Liver (tissue), 10 donors: ENCODE measurements at places on chromosomes 2 and 18.

DNA sequence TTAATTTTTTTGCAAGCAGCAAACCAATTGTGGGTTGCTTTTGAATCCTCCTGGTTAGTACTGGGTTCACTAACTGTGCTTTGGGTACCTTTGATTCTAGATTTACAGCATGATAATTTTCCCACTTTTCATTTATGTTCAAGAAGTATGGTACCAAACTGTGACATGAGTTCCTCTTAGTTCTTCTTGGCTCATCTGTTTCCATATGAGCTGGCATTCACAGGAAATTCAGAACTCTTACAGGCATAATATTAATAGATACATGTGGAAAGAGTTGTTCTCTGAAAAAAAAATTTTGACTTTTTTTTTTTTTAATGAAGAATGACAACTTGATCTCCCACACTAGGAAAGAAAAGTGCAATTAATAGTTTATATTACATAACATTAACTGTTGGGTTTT is 59.4 kb downstream of the FMNL2 start:
- DNase-seq, result no peak

GRCh38 chr18:7684966-7685365 is 117.8 kb downstream of the PTPRM start:
- DNase-seq, result no peak

GRCh38 chr2:153623020-153623419 is 144.5 kb upstream of the RPRM start:
- no peak for DNase-seq

DNA sequence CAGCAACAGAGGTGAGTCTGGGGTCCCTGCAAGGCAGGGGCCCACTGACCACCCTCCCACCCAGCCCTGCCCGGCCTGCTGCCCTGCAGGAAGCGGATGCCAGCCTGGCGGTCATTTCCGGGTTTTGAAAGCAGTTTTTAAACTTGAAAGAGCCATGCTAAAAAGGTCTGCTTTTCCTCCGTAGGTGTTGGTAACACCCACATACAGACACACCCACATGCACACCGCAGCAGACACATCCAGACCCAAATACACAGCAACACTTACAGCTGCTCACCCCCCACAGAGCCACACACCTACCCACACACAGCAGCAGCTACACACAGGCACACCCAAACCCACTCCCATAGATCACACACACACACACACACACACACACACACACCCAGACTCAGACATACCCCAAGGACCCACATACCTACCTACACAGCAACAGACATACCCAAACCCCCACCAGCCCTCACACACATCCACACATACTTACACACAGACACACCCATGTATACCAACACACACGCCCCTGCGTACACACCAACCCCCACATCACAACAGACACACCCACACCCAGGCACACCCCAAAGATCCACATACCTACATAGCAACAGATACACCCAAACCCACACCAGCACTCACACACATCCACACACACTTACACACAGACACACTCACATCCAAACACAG is 7.6 kb downstream of the ZFP36L2 start:
- DNase-seq, result peak; percentile 64

- DNase-seq, result no peak
Measured at GRCh38 chr2:100660851-100661584, 98.2 kb downstream of the PDCL3 start.

DNA sequence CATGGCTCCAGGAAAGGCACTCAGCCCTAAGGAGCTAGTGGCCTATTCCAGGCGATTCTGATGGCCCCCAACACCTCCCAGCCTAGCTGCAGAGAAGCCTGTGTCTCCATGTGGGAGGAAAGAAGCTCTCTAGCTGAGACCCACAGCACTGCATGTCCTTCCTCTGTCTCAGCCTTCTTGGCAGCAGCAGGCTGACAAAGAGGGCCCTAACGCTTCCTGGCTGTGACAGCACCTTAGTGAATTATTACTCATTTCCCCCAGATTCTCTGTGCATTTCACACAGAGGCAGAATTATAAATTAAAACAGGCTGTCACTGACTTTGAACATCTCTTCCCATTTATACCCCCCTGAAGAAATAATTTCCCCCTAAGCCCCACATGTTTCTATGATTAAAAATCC is 206.8 kb downstream of the CLIP4 start:
- no peak for DNase-seq

- DNase-seq, result no peak
Measured at GRCh38 chr2:100520224-100520623, 42.6 kb upstream of the PDCL3 start.

- no peak for DNase-seq
Measured at GRCh38 chr2:69933254-69933828, 18.4 kb downstream of the MXD1 start.

DNA sequence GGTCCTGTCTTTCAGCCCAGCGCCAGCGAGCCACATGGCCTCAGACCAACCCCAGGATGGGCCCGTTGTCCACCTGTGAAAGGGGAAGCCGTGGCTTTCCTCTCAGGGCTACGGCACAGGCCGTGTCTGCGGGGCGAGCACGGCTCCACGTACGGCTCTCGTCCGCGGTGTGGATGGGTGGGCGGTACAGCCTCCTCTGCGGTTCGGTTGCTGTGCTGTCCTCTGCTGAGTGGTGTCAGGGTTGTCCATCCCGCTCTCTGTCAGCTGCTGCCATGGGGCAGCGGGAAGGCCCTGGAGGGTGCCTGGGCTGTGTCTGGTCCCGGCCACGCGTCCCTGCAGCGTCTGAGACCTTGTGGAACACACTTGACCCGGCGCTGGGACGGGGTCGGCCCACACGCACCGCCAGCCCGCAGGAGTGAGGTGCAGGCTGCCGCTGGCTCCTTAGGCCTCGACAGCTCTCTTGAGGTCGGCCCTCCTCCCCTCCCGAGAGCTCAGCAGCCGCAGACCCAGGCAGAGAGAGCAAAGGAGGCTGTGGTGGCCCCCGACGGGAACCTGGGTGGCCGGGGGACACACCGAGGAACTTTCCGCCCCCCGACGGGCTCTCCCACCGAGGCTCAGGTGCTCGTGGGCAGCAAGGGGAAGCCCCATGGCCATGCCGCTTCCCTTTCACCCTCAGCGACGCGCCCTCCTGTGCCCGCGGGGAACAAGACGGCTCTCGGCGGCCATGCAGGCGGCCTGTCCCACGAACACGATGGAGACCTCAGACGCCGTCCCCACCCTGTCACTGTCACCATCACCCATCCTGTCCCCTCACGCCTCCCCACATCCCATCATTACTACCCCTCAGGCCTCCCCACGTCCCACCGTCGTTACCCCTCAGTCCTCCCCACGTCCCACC is 128.7 kb downstream of the NFATC1 start:
- DNase-seq, result no peak

DNA sequence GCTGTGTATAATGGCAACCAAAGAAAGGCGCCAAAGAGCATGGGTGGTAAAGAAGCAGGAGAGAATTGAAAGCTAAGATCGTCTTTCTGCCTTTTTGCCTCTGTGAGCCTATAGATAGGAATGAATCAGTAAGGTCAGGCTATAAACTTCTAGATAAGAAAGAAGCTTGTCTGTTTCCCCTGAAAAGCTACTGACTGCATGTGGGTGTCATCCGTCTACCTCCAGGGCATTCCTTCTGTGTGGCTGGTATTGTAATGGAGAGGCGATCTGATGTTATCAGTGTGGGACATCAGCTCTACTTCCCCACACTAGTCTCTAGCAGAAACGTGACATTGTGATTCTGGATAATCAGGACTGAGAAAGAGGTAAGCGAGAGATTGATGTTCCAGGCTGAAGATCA is 63.4 kb upstream of the PLA2R1 start:
- DNase-seq, result no peak

- DNase-seq, result no peak
Measured at GRCh38 chr2:223613017-223613950, 11.1 kb upstream of the SCG2 start.

DNA sequence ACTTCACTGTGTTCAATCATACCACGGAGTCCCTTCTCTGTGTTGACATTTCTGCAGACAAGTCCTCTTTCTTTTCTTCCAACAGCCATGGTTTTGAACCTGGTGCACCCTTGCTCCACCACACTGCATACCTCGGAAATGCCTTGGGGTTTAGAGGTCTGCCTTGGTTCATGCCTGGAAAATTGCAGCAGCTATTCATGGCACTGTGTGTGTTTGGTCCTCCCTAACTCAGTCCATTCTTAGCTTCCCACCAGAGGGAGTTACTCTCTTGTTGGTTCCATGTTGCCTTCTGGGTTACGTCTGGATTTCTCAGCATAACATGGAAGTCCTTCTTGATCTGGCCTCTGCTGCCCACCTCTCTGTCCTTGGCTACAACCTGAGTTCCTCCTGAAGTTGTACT is 206.0 kb downstream of the FHOD3 start:
- DNase-seq, result no peak

DNA sequence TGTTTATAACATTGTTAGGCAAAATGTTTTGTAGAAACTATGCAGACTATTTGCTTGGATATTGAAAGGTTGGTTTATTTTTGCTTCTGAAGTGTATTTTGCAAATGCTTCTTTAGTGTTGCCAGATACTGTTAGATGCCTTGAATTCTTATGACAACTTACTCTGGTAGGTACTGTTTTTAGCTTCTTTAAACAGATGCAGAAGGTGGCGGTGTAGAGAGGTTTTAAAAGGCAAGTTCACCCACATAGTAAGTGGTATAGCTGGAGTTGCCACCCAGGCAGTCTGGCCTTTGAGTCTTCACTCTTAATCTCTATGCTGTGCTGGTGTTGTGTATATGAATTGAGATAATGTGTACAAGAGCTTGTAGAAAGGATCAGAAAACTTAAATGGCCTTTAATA is 3.6 kb downstream of the PCYOX1 start:
- DNase-seq, result no peak

DNA sequence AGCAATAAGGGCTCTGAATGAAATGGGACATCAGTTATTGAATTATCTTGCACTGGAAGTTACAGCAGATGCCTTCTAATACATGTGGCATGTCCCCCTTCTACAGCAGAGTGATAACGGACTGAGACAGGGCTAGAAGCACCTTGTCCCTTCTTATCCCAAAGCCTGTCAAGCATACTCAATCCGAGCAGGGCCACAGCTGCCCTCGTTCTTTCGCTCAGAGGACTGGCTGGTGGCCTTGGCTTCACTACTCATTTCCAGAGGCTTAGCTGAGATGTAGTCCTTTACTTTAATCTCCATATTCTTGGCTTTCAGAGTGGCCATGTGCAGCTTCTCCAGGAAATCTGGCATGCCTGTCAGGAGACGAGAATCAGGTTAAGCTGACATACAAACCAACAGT is 22.1 kb downstream of the STARD7 start:
- no peak for DNase-seq

GRCh38 chr2:33477473-33478468 is 1.3 kb downstream of the RASGRP3 start:
- peak; percentile 40 for DNase-seq

- DNase-seq, result no peak
Measured at GRCh38 chr2:8203364-8203763, 478.5 kb upstream of the ID2 start.

DNA sequence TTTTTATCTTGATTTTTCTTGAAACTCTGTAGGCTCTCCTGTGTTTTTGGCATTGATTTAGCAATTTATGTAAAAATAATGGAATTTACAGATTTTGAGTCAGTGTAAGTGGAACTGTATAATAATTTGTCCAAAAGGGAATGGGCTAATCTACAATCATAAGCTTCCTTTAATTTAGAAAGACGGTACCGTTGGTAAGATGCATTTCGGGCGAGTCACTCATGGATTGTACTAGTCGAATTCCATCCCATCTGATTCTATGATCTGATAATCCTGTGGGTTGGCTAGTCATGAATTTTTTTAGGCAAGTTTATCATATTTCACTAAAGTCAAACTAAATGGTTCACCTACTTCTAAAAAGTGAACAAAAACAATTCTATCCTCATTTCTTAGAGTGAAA is 133.4 kb downstream of the ZNF407 start:
- DNase-seq, result no peak

GRCh38 chr2:126855606-126856005 is 43.1 kb upstream of the TEX51 start:
- no peak for DNase-seq

- no peak for DNase-seq
Measured at GRCh38 chr18:3511980-3512379, 62.0 kb downstream of the TGIF1 start.

DNA sequence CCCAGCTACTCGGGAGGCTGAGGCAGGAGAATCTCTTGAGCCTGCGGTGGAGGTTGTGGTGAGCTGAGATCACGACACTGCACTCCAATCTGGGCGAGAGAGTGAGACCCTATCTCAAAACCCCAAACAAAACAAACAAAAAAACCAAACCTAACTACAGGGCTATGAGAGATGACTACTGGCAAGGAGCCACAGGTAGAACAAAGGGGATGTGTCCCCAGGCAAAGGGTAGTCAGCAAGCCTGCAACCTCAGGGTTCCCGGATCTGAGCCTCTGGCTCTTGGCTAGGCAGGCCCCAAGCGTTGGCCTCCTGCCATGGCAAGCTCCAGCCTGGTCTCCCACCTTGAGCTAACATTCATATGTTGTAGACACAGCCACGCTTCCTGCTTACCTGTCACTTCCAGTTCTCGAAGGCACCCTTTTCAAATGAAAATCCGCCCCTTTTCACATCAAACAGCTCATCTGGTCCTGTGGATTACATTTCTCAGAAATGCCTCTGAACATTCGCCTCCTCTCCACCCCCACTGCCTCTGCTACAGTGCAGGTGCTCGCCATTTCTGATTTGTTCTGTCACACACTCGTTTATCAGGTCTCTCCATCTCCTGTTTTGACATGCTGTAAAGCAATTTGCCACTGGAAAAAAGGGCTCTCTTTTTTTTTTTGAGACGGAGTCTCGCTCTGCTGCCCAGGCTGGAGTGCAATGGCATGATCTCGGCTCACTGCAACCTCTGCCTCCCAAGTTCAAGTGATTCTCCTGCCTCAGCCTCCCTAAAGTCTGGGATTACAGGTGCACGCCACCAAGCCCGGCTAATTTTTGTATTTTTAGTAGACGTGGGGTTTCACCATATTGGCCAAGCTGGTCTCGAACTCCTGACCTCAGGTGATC is 13.1 kb upstream of the ACTR3 start:
- peak; percentile 37 for DNase-seq

- no peak for DNase-seq
Measured at GRCh38 chr2:179255129-179255528, 9.5 kb downstream of the SESTD1 start.

GRCh38 chr2:229335330-229335729 is 64.2 kb upstream of the PID1 start:
- DNase-seq, result no peak

- DNase-seq, result no peak
Measured at GRCh38 chr2:48157150-48157549, 250.9 kb upstream of the FBXO11 start.

DNA sequence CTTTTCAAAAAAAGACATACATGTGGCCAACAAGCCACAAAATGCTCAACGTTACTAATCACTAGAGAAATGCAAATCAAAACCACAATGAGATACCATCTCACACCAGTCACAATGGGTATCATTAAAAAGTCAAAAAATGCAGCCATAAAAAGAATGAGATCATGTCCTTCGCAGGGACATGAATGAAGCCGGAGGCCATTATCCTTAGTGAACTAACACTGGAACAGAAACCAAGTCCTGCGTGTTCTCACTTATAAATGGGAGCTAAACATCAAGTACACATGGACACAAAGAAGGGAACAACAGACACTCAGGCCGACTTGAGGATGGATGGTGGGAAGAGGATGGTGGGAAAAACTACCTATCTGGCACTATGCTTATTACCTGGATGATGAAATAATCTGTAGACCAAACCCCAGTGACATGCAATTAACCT is 17.8 kb upstream of the ATL2 start:
- DNase-seq, result no peak
